ENCODE measurements at places on chromosomes 13 and 19. TPM values are rescaled to one million over a fixed set of nuclear protein-coding genes. Genes with fewer than 3 reads are reported as not detected.

GRCh38 chr19:19514215-19514657, 1.1 kb downstream of the TSSK6 start:
- DNase-seq, result peak; percentile 51

GRCh38 chr13:66915596-66916185, 314.4 kb downstream of the PCDH9 start:
- DNase-seq, result no peak

The VSTM1 gene
- polyA plus RNA-seq, result 1.1 TPM

GRCh38 chr13:66222926-66223325, 1007.2 kb downstream of the PCDH9 start:
- DNase-seq, result no peak

Data from spinal cord (tissue), 10 donors.